HCEC 1CT (cell line): ENCODE measurements at places on chromosomes 2 and 18.
A peak's percentile ranks its signal among the peaks of the same experiment; 100 is the strongest.

DNA sequence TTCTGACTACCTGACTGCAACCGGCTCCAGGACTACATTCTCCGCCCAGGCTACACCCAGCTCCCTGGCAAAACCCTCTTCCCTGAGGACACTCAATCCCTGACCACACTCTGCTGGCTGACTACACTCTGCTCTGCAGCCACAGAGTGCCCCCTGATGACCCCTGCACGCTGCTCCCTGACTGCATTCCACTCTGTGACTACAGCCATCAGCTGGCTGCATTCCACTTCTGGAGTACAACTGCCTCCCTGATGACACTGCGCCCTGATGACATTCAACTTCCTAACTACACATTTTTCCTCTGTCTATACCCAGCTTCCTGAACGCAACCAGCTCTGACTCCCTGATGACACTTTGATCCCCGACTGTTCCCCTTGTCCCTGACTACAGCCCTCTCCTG is 71.3 kb upstream of the NRXN1 start:
- peak; percentile 61 for DNase-seq

GRCh38 chr2:223969856-223970255 is 12.6 kb downstream of the MRPL44 start:
- peak; percentile 39 for DNase-seq

DNA sequence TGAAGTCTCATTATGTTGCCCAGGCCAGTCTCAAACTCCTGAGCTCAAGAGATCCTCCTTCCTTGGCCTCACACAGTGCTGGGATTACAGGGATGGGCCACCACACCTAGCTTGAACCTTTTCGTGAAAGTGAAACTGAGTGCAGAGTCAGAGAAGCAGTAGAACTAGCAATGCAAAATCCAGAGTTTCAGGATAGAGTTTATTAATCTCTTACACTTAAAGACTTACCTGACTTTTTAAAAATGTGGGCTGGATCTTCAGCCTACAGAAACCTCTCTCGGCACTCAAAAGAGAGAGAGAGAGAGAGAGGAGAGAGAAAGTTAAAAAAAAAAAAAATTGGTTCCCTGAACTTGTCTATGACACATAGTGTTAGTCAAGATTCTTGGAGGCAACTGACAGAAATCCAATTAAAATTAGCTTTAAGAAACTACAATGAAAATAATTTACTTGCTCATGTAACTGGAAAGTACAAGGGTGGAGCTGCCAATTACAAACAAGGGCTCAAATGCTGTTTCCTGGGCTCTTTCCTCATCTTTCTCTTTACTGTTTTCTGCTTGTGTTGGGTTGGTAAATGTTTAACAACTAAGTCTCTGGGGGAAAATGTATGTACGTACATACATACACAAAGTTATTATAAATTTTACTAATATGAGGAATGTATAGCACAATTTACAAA is 98.1 kb upstream of the CERS6 start:
- DNase-seq, result peak; percentile 4

GRCh38 chr18:4232656-4233055 is 222.5 kb downstream of the DLGAP1 start:
- no peak for DNase-seq

GRCh38 chr2:218878486-218878885 is 2.2 kb upstream of the WNT10A start:
- no peak for DNase-seq

DNA sequence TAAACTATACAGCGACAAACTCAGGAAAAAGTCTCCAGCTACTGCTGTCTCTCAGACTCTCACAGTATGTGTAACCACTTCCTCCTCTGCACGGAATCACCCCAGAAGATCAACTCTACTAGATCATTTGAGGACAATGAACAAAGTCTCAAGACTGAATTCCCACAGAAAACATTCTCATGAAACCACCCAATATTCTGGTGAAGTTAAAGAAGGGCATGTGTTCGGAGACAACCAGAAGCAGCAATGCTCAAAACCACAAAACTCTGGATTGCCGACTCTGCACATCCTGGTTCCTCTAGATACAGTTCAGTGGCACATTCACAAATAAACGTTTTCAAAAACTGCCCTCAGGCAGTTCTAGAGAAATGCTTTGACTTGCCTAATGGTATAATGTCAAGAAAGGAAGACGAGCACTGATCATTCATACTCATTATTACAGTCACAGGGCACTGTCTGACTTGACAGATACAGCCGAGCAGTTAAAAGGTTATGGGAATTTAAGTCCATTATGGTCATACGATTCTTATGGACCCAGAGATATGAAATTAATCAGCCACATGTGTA is 91.9 kb upstream of the STK17B start:
- DNase-seq, result no peak

DNA sequence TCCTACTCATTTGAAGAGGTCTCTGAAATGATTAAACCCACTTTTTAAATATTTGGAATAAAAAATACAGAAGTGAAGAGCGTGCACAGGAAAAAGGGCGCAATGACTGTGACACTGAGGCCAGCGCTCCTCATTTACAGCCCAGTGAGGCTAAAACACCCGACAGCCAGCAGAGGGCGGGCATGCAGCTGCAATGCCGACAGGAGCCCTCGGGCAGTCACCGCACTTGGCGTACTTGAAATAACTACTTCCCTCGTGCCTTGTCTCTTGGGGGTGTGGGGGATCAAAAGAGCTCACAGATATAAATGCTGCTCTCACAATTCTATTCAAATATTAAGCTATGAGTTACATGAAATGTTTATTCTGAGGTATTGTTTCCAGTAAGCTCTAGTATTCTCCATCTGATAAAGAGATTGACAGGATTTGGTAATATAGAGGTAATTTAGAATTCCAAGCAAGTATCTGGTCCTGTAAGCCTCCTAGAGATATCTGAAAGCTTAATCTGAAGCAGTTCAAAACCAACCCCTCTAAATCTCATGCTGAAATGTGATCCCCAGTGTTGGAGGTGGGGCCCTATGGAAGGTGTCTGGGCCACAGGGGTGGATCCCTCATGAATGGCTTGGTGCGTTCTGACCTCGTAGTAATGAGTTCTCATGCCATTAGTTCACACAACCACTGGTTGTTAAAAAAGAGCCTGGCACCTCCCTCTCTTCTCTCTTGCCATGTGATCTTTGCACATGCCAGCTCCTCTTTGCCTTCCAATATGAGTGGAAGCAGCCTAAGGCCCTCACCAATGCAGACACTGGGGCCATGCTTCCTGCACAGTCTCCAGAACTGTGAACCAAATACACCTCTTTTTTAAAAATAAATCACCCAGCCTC is 93.6 kb downstream of the ZAP70 start:
- DNase-seq, result peak; percentile 57

GRCh38 chr2:143704451-143705106 is 575.4 kb downstream of the ARHGAP15 start:
- no peak for DNase-seq

GRCh38 chr2:151979694-151980093 is 119.2 kb downstream of the CACNB4 start:
- DNase-seq, result no peak

- no peak for DNase-seq
Measured at GRCh38 chr2:179771791-179772190, 89.6 kb downstream of the ZNF385B start.

DNA sequence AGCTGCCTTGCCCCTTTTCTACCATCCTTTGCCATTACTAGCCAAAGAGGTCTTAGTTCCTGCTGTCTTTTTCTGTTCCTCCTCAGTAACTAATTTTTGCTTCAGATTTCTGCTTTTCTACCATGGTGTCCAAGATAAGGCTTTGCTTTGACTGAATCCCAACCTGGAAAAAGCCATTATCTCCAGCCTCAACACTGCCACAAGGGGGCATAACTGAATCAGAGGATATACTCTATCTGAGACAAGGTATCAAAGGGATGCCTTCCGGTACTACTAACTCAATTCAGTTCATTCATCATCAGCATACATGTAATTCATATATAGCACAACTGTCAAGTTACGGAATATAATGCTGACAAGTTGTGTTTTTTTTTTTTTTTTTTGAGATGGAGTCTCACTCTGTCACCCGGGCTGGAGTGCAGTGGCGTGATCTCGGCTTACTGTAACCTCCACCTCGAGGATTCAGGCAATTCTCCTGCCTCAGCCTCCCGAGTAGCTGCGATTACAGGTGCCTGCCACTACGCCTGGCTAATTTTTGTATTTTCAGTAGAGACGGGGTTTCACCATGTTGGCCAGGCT is 11.4 kb downstream of the OSGEPL1 start:
- peak; percentile 36 for DNase-seq

DNA sequence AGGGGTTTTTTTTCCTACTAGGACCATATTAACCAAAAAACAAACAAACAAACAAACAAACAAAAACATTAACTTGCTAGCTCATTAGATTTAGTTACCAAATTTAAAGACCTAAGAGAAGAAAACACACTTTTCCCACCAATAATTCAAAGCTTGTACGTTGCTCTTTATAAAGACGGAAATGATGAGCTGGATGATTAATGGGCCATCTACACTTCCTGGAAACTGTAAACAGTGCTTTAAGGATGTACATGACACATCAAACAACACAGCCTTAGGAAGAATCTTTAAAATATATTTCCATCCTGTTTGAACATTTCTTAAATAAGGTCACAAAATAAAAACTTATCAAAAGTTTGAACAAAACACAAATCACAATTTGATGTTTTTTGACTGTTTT is 982 bp downstream of the BMP10 start:
- DNase-seq, result peak; percentile 32

DNA sequence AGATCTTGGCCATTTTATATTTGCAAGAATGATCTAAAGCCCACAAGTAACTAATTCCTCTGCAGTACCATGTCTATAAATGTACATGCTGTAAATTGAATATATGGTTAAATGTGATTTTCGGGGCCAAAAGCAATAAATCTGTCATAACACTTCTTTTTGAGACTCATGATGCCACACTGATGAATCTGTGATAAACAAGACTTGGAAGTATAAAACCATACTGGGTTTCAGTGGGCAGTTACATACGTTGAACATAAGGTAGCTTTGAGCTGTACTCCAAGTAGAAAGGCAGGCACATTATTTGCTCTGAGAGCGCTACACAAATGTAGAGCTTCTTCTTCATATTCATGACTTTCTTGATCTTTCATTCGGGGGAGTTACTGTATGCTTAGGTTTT is 792.2 kb downstream of the LRRTM4 start:
- no peak for DNase-seq

GRCh38 chr2:37378411-37378810 is 34.0 kb downstream of the QPCT start:
- DNase-seq, result peak; percentile 77

GRCh38 chr2:12764849-12765605 is 48.3 kb downstream of the TRIB2 start:
- DNase-seq, result no peak

- peak; percentile 84 for DNase-seq
Measured at GRCh38 chr2:127498386-127498785, 27.9 kb downstream of the IWS1 start.

DNA sequence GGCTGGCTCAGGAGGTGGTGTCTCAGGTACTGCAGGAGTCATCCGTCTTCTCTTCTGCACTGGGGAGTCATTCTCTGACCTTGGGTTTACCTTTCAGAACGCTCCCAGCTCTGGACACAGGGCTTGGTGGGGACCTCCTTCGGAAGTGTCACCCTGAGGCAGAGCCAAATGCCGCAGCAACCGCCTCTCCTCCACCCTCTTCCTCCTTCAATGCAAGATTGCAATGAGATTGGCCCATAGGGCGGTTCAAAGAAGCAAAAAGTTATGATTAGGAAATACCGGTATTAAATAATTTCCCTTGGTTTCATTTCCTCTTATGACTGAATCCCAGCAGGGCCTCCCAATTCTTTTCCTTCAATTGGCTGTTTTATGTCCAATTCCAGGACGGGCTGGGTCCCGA is 178.8 kb downstream of the ACKR3 start:
- DNase-seq, result no peak

- no peak for DNase-seq
Measured at GRCh38 chr2:161979490-161979889, 94.5 kb downstream of the DPP4 start.

DNA sequence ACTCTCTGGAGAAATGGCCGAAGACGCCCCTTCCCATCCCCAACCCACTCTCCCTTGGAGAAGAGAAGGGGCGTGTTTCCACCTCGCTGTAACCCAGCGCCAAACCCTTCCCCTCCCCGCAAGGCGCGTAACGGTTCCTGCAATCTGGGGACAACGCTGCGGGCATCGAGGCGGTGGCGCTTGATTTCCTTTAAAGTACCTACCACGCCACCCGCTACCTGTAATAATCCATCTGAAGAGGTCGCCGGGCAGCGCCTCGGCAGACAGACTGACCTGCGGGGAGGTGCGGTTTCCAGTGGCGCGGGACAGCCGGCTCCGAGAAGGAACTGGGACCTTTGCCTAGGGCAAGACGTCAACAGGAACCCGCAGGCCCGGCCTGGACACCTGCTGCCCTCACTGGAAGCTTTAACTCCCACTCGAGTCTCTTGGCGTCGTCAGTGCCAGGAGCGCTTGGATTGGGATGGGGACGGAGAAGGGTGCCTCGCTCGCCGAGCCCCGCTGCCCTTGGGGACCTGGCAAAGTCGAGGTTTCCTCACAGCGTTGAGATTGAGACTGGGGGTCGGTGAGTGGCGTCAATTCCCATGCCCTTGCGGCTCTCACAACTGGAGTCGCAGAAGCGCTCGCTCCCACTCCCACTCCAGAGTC is at the start of gene CYP1B1:
TSS of gene CYP1B1 (minus strand) at position 645 of the 645 bp plus-strand sequence. CDS start 763 bp downstream, outside the sequence.
- DNase-seq, result peak; percentile 7

DNA sequence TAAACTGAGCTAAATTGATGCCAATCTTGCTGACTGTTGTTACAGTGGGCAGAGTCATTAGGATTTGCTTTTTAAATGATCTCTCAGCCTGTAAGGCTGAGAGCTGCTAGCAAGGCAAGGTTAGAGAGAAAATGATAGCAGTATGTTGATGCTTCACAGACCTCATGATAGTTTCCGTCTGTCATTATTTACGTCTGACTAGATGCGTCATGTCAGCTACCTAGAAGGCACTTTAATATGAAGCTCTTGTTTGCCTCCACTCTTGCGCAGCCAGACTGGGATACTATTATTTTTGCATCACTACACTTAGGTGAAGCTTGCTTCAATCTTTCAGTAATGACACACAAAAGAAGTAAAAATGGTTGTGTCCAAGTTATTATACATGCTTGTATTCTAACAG is 313.8 kb downstream of the LNPK start:
- no peak for DNase-seq

DNA sequence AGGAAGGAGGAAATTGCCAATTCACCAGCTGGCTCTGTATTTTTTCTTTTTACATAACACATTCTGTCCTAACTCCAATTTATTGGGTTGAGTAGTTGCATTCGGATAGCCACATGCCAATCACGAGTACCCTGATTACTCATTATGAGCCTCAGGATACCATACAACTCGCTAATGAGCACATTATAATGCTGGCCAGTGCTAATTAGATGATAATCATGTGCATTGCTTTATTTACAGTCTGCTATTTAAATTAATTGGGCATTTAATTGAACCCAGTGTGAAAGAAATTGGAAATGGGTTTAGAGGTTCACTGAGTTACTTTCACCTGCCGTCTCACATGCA is 15.2 kb downstream of the G6PC2 start:
- no peak for DNase-seq

DNA sequence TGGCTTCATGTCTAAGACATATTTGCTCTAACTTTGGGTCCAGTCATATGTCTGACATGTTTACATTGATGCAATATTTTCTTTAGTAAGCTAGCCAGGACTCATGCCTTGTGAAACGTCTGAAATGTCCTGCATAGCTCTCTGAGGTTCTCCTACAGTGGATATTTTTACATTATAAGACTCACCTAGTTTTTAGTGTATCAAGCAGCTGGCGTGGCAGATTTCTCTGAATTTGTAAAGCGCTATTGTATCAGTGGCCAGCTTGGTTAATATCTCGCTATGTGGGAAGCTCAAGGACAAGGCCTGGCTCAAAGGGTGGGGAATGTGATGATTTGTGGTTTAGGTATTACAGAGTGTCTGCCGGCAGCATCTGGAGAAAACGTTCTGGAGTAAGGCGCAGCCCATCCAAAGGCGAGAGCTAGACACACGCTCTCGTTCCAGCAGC is 164.3 kb downstream of the LTBP1 start:
- DNase-seq, result peak; percentile 67
